ENCODE measurements at places on chromosomes 6 and 20.

GRCh38 chr6:32796848-32797776, 19.7 kb downstream of the HLA-DOB start:
- peak; percentile 80 for DNase-seq

DNA sequence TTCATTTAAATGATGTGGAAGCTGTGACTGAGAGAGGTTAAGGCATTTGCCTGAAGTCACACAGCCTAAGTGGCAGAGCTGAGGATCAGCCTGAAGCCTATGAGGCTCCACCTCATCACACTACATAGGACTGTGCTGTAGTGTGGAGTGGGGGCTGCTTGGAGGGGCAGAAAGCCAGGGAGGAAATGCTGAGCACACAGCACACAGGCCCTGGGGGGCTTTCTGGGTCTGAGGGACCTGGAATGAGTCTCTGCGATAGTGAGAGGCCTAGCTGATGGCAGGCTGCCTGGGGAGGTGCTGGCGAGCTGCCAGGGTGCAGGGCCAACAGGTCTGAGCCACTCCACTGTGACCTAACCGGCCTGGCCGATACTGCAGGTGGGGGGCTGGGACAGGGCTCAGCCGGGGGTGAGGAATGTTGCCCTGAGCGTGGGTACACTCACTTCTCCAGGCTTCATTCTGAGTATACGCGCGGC, 2.2 kb upstream of the ARHGAP40 start:
- DNase-seq, result no peak

DNA sequence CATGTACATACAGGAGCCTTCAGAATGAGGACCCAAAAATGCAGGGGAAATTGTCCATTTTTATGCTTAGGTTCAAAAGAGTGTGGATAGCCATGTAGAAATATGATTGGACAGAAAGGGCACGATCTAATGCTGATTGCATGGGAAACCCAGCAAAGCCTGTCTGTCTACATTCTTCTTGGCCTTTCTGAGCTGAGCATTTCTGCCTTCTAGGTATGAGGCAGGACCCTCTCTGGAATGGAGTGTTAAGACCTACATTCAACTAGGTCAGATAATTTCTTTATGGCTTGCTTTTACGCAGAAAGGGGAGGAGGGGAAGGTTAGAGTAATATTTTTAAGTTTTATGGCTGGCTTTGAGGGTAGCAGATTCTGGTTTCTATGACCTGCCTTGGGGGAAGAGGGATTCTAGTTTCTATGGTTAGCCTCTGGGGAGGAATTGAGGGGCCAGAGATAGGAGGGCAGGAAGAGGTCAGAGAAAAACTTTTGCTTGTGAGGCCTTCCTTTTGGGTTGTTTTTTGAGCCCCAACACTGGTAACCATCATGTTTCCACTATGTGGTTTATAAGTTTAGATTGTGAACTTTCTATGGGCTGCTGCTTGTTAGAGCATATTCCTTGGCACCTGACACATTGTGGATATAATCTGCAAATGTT, 63.5 kb downstream of the LYRM2 start:
- DNase-seq, result no peak

DNA sequence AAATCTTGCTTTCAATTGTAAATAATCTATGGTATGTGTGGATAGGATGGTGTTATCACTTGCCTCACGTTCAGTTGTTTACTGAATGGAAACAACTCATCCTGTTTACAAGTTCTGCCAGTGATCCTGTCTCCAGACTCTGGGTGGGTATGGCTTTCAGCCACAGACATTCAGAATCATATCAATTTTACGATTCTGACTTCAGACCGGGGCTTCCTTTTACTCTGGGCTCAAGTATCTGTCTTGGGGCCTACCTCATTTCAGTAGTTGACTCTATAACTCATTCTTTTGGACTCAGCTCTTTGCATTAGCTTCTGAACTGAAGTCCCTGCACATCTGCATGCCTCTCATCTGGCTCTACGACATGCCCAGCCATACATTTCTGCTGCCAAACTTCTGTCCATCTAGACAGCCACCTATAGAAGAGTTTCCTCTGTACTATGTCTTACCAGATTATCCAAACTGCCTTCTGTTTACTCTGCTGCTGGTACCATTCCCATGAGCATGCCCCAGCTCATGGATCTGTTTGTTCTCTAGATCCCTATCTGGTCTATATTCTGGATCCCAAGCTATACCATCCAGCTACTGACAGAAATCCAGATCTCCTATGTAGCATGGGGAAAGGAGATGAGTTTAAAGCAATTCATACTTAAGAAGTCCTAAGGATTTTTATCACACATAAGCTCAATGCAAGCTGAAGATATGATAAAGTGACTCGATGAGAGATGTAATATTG, 34.3 kb downstream of the FYN start:
- DNase-seq, result no peak

GRCh38 chr6:47592131-47592840, 106.1 kb upstream of the ADGRF4 start:
- DNase-seq, result no peak

DNA sequence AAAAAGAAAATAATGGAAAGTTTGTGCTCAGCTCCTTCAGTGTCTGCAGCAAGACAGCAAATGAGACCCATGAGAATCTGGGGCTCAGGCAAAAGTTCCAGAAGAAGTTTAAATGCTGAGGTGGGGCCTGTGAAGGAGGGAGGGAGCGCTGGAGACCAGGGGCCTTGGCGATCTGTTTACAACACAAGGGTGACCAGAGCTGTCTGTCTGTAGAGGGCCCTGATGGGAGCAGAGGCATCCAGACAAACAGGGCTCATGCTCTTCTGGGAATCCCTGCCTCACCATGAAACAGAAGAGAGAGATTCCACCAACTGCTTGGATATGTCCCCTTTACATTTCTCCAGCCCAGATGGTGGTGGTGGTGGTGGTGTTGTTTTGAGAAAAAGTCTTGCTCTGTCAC, 79.3 kb upstream of the SHLD1 start:
- no peak for DNase-seq

GRCh38 chr6:49929340-49929739, 34.6 kb downstream of the DEFB114 start:
- DNase-seq, result no peak

GRCh38 chr6:14972379-14973067, 273.3 kb upstream of the JARID2 start:
- DNase-seq, result no peak

- DNase-seq, result no peak
Measured at GRCh38 chr6:56807989-56808337, 146.9 kb upstream of the BEND6 start.

- DNase-seq, result no peak
Measured at GRCh38 chr20:46775806-46776205, 66.4 kb downstream of the SLC2A10 start.

GRCh38 chr6:164763788-164764187, 545.6 kb downstream of the C6orf118 start:
- DNase-seq, result no peak

- DNase-seq, result no peak
Measured at GRCh38 chr6:56914798-56915658, 39.9 kb upstream of the BEND6 start.

GRCh38 chr20:10642856-10643559, 30.8 kb downstream of the JAG1 start:
- DNase-seq, result no peak

DNA sequence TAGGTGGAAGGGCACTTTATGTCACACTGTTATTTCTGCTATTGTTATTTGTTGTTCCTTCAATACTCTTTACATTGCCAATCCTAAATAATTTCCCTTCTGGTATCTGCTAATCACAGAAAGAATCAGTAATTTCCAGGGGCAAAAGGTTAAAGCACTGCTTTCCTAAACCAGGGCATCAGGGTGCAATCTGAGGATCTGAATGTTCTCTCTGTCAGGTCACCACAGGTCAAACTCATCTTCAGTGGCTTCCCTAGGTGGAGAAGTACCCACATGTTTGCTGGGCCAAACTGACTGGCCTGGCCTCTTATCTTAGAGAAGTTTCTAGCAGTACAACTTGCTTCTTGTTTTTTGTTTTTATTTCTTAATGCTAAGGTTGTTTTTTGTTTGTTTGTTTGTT, 118.7 kb downstream of the OPRM1 start:
- DNase-seq, result no peak

DNA sequence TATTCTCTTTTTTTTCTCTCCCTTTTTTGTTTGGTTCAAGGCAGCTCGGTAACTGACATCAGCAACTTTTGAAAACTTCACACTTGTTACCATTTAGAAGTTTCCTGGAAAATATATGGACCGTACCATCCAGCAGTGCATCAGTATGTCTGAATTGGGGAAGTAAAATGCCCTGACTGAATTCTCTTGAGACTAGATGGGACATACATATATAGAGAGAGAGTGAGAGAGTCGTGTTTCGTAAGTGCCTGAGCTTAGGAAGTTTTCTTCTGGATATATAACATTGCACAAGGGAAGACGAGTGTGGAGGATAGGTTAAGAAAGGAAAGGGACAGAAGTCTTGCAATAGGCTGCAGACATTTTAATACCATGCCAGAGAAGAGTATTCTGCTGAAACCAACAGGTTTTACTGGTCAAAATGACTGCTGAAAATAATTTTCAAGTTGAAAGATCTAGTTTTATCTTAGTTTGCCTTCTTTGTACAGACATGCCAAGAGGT, 10.6 kb downstream of the HEY2 start:
- no peak for DNase-seq

DNA sequence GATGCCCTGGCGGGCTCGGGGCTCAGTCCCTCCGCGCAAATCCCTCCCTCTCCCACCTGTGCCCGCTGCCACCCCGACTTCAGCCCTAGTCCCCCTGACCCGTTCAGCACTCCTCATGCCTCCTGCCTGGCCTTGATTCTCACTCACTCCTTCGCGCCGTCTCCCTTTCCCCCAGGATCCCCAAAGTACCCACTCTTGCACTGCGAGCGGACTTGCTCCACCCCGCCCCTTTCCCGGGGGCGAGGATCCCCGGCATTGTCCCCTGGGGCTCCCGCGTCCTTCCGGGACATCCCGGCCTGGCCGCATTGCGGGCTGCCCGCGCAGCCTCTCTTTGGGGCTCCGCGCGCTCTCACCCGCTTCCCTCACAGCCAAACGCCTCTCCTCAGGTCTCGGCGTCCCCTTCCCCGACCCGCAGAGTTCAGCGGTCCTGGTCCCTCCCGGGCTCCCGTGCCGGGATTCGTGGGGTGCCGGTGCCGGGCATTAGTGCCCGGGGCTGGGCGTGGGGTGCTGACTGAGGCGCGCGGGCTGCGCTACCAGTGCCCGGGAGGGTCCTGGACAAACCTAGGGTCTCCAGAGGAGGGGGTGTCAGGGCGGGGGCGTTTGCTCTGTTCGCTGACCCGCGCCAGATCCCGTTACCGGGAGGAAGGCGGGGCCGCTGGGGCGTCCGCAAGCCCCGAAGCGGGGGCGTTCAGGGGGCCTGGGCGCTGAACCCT, 45.5 kb upstream of the SUPT3H start:
- DNase-seq, result no peak

DNA sequence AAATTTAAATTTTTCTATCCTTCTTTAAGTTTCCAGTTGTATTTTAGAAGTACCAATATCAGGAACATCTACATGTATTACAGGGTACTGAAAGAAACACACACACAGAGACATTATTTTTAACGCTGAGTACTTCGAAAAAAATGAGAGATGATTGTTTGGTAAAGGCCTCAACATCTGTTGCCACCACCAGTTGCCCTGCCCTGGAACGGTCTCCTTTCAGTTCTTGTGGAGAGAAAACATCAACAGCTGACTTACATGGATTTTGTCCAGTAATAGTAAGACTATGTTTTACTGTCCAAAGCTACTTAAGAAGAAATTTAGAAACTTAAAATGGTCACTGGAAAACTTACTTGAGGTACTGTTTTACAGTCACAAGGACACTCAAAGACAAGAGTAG, 16.7 kb downstream of the HMGCLL1 start:
- DNase-seq, result no peak

DNA sequence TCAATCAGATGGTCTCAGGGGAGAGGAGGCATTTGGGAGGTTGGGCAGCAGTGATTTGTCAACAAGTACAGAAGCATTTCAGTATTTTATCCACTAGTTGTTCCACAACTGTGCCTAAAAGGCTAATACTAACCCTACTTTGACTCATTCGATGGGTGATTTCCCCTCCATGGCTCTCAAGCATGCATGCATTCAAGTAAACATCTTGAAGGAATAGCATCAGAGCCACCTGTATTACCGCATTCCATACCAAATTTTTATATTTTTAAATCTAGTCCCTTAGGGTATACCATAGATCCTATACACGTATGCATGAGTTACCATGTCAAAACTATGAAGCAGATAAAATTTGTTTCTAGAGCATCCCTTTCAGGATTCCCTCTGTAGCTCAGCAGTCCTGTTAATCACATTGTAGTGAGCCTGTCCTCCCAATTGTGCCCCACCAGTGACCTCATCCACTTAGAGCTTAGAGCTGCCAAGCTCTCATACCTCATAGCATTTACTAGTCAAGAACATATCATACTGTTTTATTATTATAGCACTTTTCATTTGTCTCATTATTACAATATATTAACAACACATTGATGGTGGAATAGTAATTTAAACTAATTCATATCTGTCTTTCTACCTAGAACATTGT, 213.8 kb downstream of the LAMA2 start:
- no peak for DNase-seq

DNA sequence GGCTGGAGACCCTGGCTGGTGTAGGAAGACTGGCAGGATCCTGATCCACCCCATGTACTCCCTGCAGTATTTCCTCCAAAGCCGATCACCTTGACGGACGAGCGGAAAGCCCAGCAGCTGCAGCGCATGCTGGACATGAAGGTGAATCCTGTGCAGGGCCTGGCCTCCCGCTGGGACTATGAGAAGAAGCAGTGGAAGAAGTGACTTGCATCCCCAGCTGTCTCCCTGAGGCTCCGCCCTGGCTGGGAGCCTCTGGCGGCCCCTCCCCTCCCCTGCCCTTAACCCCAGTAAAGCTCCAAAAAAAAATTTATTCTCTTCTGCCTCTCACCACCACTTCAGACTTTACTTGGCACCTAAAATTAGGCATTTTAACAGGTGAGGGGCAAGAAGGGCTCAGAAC, 7.0 kb downstream of the COX4I2 start:
- DNase-seq, result no peak

GRCh38 chr6:5184218-5184617, 76.5 kb downstream of the LYRM4 start:
- DNase-seq, result no peak

- no peak for DNase-seq
Measured at GRCh38 chr6:146890644-146891434, 292.1 kb downstream of the ADGB start.

DNA sequence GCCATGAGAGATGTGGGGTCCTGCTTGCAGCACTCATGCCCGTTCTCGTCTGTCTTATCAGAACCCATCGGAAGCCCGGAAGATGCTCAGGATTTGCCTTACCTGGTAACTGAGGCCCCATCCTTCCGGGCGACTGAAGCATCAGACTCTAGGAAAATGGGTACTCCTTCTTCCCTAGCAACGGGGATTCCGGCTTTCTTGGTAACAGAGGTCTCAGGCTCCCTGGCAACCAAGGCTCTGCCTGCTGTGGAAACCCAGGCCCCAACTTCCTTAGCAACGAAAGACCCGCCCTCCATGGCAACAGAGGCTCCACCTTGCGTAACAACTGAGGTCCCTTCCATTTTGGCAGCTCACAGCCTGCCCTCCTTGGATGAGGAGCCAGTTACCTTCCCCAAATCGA, 8.3 kb downstream of the PI16 start:
- peak; percentile 80 for DNase-seq

- DNase-seq, result no peak
Measured at GRCh38 chr6:119590066-119590465, 240.5 kb upstream of the MAN1A1 start.

- DNase-seq, result no peak
Measured at GRCh38 chr20:24388828-24389380, 80.5 kb upstream of the SYNDIG1 start.

GRCh38 chr6:37757381-37757780, 59.7 kb upstream of the MDGA1 start:
- DNase-seq, result no peak

GRCh38 chr20:46990017-46990595, 95.5 kb downstream of the EYA2 start:
- DNase-seq, result no peak

All from activated CD4-positive, alpha-beta T cell treated with anti-CD3 and anti-CD28 coated beads, Interleukin-2, amount 50 U/mL, for 1 hour (primary cell).